ENCODE measurements at places on chromosomes 7 and 10.

GRCh38 chr7:135512135-135512887 is 2.4 kb upstream of the CNOT4 start:
- no peak for DNase-seq

DNA sequence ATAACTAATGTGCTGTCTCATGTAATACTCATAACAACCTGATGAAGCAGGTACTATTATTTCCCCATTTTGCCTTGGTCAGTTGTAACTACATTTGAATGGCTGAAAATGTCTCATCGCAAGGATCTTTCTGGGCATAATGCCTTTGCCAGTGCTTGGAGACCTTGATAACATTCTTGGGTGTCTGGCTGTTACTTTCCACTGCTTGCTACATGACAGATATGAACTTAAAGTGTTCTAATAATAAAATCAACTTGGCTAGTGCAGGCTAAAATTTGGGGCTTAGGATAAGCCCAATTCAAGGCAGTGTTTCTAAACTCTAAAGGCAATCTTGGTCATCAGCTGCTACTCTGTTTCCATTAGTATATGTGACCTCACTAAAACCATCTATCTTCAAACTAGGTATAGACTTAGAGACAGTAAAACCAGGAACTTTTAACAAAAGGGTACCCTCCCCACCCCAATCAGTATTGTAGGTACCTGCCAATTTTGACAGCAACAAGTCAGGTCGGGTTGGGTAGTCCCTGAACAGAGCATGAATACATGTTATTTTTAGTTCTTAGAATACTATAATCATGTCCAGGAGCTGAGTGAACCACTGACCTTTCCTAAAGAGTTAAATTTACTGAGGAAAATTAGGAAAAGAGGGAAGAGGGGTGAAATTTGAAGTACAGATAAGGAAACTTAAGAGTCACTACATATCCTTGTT is 68.2 kb upstream of the AHR start:
- peak; percentile 62 for DNase-seq

DNA sequence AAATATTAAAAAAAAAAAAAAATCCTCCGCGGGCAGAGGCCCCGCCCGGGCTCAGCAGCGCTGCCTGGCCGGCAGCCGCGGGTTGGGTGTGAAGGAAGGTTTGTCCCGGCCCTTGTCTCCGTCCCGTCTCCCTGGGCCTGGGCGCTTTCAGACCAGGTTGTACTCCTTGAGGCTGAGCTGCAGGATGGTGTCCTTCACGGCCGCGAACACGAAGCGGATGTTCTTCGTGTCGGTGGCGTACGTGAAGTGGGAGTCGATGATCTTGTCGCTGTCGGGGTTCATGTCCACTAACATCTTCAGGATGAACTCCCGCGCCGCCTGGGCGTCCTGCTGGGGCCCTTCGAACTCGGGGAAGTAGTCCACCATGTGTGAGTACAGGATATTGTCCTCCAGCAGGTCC is 123.7 kb upstream of the KCTD7 start:
- DNase-seq = no peak

DNA sequence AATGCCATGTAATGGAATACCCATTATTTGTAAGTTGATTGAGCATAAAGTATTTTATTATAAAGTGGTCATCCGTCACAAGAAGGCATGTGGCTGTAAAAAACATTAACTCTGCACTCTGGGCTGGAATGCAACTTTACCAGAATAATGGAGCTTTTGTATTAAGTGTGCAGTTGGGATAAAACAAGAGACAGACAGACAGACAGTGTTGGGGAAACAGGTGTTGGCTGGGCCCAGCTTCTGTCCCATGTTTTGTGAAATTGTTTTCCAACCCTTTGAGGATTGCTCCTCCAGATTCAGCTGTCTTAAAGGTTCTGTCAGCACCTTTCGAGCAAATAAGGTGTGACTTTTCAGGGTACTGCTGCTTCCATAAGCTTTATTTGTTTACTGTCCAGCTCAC is 67.9 kb upstream of the NFKB2 start:
- no peak for DNase-seq

GRCh38 chr10:121525251-121526134 is 72.8 kb downstream of the FGFR2 start:
- DNase-seq = no peak

- no peak for DNase-seq
Observed at GRCh38 chr7:132779164-132779563, 202.9 kb upstream of the PLXNA4 start.

DNA sequence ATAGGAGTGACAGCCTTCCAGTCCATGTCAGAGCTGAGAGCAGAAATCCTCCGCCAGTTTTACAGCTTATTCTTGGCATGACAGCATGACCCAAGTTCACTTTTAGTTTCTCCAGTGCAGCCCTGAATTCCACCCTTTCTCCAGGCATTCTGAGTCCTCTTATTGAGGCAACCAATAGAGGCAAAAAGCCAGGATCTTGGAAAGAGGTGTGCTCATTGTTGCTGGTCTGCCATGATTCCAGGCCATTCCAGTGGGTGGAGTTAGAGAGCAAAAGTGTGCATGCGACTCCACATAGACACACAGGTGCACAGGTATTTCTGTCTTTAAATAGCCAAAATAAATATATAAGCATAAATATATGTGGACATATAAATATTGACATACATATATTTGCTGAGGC is 224.7 kb upstream of the ADARB2 start:
- no peak for DNase-seq

DNA sequence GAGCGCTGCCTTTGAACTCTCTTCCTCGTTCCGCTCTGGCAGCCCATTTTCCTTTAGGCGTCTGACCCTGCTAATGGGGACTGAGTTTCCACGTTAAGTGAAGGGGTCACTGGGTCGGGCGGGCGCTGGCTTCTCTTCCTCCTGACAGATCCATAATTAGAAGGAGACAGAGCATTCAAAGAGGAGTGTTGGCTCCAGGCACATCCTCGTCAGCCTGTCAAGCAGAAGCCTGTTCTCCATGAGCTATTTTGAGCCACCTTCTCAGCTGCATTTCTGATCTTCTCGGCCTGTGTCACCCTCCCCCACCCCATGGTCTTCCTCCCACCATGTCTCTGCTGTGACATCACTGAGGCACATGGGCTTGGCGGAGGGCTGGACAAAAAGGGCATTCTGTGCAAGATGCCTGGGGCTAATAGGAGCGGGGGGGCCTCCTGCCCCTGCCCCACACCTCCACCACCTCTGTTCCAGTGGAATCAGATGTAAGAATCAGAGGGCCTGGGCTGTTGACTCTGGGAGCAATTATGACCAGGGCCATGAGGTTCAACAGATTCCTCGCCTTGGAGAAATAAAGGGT is 248.1 kb downstream of the PLXNA4 start:
- no peak for DNase-seq

DNA sequence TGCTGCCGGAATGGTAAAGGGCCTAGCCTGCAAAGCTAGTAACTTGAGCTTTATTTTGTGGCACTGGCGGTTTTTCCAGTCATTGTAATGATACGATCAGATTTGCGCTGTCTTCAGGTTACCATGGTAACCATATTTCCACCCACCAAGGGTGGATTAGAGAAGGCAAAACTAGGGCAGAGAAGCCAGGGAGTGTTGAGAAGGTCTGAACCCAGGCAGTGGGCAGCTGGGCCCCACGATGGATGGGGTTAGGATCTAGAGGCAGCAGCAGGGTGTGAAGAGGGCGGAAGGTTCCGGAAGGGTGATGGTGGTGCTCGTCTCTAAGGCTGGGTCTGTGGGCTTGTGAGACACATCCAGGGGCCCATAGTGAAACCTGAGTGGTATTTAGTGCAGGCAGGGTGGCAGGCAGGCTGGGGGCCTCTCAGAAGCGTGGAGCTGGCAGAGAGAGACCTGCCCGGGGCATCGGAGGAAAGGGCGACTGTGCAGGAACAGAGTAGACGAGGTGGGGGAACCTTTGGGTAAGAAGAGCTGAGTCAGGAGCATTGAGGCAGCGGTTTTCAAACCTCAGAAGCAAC is 87.9 kb upstream of the GTF2I start:
- DNase-seq = no peak

GRCh38 chr10:109837384-109837783 is 85.9 kb downstream of the XPNPEP1 start:
- no peak for DNase-seq

GRCh38 chr7:130047831-130048230 is 3.3 kb downstream of the ZC3HC1 start:
- peak; percentile 9 for DNase-seq

DNA sequence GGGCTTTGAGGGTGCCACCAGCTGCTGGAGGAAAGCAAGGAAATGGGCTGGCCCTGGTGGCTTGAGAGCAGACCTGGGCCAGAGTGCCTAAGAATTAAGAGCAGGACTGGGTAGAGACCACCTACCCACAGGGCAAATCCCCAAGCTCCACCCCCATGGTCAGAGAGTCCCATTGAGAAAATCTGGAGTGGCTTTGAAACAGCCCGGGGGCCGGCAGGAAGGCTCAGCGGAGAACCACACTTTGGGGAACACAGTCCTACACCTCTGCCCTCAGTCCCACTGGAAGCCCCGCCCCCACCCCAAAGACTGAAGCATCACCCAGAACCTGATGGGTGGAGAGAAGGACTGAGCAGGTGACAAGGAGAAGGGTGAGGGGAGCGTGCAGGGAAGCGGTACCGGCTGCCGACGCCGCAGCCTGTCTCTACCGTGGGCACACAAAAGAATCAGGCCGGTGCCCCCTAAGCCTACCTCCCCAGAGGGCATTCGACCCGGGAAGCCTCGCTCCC is 3.6 kb downstream of the SMARCD3 start:
- no peak for DNase-seq

DNA sequence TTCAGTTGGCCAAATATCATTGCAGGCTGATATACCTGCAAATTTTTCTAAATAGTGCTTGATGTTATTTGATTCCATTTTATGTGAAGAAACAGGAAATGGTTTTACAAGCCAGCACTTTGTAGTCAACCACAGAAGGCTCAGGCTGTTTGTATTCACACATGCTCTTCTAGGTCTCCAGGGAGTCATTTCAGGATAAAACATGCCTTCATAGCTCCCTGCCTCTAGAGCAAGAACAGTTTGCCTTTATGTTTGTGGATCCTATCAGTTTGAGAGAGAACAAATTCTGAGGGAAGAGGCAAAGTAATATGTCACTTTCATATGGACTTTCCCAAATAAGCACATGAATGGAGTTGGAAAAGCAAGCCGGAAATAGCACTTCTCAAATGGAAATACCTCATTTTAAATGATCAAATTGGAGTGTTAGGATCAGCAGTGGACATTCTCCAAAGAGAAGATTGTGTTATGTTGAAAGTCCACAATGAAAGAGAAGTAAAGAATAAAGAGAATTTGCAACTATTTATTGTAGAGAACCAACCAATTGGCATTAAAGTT is 277.6 kb downstream of the KCND2 start:
- peak; percentile 41 for DNase-seq

DNA sequence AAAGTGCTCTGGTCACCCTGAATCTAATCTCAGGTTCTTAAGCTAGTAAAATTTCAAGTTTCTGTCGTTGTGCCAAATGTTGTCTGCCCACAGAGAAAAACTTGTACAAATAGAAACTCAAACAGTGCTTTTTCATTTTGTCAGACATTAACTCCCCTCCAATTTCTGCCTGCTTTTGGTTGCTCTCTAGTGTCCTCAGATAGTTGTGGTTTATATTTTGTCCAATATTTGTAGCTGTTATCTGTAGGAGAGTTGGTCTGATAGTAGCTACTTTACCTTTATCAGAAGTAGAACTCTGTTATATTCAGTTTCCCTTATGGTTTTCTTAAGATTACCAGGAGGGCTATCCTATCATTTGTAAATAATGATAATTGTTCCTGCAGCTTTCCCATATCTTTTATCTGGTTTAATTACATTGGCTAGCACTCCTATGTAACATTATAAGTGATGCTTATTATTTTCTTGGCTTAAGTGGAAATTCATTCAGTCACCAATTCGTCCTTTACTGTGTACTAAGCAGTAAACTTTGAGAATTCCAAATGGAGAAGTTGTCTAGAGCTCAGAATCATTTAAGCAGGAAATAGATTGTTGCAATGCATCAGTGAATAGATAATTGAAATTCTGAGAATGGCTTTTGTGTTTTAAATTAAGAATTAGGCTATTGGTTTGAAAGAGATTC is 91.0 kb downstream of the ANKIB1 start:
- peak; percentile 3 for DNase-seq

DNA sequence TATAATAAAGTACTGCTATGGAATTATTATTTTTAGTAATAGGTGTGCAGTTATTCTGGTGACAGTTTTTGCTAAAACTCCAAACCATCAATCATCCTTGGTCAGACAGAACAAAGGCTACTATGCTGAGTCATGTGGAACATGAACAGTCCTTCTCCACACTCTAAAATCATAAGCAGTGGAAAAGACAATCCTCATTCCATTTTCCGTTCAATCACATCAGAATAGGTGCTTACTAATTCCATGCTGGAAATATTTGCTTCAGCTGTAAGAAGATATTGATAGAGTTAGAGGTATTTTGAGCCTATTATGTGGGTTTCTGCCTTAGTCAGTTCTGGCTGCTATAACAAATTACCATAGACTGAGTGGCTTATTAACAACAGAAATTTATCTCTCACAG is 82.9 kb downstream of the FAM13C start:
- no peak for DNase-seq

DNA sequence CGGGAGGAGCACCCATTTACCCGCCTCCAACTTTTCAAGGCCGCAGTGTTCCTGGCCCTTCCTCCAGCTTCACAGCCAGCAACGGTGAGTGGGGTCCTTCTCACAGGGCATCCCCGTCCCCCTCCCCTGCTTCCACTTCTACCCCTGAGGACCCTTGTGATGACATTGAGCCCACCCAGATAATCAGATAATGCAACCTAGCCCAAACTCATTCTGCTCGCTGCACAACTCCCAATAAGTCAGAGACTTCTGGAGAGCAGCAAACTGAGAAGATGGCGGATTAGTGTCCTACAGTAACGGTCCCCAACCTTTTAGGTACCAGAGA is 74.5 kb downstream of the OAT start:
- no peak for DNase-seq

DNA sequence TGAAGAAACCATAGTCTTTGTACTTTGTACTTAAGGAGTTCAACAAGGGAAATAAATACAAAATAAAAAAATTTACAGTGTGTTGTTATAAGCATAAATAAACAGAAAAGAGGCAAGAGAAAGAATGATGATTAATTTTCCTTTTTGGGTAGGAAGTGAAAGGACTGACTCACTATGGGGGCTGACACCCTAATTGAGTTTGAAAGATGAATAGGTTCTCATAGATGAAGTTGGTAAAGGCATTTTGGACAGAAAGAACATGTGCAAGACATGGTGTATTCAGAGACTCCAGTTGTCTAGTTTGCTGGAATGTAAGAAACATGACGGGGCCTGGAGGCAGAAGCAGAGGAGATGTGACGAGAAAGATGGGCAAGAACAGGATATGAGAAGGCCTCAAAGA is 83.7 kb downstream of the VPS50 start:
- no peak for DNase-seq

DNA sequence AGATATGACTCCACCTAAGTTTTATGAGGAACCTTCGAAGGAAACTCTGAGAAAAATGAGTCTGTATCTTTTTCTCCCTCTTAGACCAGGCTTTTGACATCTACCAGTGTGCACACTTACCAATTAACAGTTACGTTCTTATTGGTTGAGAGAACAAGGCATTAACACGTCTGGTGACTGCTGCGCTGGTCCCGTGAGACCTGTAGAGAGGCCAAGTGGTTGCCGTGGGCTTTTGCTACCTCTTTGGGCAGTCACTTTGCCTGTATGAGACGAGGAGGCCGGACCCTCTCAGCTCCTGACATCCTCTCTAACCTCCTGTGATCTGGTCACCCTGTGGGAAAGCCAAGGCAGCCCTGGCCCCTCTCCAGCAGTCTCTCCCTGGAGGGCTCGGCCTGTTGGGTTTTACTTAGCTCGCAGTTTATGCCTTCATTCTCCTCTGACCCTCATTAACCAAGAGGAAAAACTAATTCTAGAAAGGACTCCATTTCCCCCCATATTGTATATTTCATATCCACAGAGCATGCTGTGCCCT is 513.9 kb upstream of the GALNT17 start:
- no peak for DNase-seq
